Activated CD4-positive, alpha-beta T cell treated with anti-CD3 and anti-CD28 coated beads, Interleukin-2, amount 10 ng/mL, durations not matched to agents 24 days and 14 days (primary cell): ENCODE measurements at places on chromosomes 12 and 14. TPM values are rescaled to one million over a fixed set of nuclear protein-coding genes. Genes with fewer than 3 reads are reported as not detected.
A peak's percentile ranks its signal among the peaks of the same experiment; 100 is the strongest.

Gene TTC9
- 4.8 and 5.8 TPM in 2 replicates for total RNA-seq

Gene AMIGO2
- total RNA-seq = 13.6 and 14.4 TPM in 2 replicates

Gene CIROP
- total RNA-seq = not detected in 2 replicates

Gene KLRC1
- total RNA-seq = not detected in 2 replicates

Gene WIF1
- total RNA-seq = not detected in 2 replicates

Gene GZMB
- total RNA-seq = 4,455 and 4,487 TPM in 2 replicates

Gene USP44
- total RNA-seq = 3.8 and 4.5 TPM in 2 replicates

GRCh38 chr14:90795744-90796143 lies 20.5 kb downstream of the TTC7B start:
- no peak for DNase-seq

DNA sequence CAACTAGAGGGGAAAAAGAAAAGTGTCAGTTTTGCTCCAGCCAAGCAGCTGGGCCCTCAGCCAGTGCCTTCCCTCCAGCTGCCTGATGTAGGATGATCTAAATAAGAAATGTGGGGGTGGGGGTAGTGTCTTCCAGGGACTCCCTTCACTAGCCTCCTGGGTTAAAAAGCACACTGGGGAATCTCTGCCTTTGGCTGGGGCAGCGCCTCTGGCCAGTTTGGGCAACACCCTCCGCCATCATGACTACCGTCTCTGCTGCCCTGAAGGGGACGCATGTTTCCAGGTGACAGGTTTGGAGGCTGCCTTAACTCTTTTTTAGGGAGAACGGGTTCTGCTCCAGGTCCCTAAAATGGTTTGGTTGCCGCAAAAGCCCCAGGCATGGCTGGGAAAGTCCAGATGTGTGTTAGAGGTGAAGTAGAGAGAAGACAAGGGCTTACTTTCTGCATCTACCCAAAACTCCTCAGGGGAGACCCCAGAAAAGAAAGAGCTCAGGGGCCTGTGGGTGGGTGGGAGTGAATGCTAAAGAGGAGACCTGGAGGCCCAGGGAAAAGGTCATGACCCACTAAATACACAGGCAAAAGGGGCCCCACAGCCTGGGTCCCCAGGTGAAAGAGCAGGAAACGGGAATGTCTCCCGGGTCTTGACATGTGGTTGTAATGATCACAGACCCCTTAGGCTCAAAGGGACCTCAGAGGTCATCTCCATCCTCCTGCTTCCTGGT lies 132.8 kb upstream of the CCND2 start:
- DNase-seq = no peak

- DNase-seq = no peak
Observed at GRCh38 chr14:22844221-22845102, 8.1 kb downstream of the MMP14 start.

DNA sequence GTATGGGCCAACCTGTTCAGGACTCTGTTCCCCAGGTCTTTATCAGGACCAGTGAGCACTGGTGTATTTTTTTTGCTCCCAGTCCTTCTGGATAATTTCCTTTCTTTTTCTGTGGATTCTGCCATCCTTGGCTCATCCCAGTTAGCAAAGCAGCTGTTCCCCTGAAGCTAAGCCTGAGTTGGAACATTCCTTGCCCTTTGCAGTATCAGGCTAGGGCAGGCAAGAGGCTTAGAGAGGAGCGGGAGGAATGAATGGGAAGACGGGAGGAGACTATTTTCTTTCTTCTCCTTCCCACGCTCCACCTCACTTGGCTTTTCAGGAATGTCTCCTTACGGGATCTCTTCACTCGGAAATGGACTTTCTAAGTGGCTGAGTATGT lies 29.2 kb downstream of the ERG28 start:
- no peak for DNase-seq

GRCh38 chr14:26444822-26445221 lies 153.0 kb downstream of the NOVA1 start:
- DNase-seq = no peak

- peak; percentile 57 for DNase-seq
Observed at GRCh38 chr12:106138357-106138632, 459 bp downstream of the NUAK1 start.

GRCh38 chr12:122949816-122950675 lies 16.2 kb downstream of the ABCB9 start:
- no peak for DNase-seq

GRCh38 chr12:96015672-96016071 lies 19.5 kb upstream of the HAL start:
- DNase-seq = peak; percentile 55

DNA sequence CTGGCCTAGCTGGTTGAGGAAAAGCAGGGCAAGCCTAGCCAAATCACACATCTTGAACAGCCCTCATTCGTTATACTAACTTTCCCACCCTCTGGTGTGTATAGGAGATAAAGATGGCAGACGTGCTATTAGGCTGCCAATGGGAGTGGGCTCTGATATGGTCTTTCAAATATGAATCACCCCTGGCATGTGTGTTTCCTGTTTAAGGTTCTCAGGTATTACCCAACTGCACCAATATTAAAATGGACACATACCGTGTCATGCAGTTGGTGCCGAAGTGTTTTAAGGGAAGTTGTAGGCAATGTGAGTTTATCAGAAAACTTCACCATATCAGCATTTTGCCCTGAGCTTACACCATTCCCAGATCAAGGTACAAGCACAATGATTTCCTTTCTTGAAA lies 33.4 kb downstream of the CHST11 start:
- no peak for DNase-seq

DNA sequence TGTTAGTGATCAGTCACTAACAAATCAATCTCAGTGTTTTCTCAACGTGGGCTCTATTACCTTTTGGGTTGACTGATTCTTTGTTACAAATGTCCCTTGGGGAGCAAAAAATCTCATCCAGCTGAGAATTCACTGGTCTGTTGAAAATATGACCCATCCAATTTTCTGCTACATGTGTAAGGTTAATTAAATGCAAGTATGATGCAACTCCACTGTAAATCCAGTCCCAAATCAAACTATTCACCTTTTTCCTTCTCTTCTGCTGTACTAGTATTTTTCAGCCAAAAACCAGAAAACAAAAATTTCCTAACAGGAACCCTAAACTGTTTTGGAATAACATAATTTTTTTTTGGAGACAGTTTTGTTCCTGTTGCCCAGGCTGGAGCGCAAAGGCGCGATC lies 2.2 kb downstream of the ERH start:
- no peak for DNase-seq

DNA sequence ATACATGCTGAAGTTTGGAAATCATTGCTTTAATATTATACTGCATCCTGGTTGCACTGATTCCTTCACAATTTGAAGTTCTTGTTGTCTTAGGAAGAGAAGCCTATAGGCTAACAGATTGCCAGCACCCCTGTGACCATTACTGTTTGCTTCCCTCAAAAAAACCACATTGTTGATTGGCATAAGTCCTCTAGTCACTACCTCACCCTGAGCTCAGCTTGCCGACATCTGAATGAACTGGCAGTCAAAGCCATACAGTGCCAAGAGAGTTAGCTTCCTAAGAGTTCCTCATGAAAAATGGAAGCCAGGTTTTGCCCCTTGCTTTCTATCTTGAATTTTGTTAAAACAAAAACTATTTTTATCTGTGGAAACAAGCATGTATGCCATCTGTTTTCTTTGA lies 276.1 kb downstream of the SYT1 start:
- DNase-seq = no peak
